ENCODE measurements at places on chromosomes 7 and 10.

DNA sequence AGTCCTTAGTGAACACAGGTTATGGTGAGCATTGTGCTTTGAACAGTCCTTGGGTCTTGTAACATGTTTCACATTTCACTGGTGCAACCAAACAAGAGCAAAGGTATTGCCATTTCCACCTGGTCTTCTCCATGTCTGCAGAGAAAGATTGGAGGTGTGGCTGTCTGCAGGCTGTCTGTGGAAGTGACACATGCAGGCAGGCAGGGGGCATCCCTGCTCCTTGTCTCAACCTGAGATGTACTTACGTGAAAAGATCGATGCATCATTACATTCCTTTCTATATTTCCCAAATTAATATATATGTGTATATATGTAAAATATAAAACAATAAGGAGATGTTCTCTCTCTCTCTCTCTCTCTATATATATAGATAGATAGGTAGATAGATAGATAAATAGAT is 54.3 kb downstream of the LRRC18 start:
- no peak for DNase-seq
- H3K4me3 ChIP-seq = no peak overlapping the region
- H3K27ac ChIP-seq = no peak overlapping the region
- no peaks in the 10 kb centered on the region for H3K36me3 ChIP-seq
- H3K27me3 ChIP-seq = peaks cover 11% of the 10 kb centered on the region

GRCh38 chr7:20407585-20408466 is 77.1 kb downstream of the ITGB8 start:
- H3K36me3 ChIP-seq = no peaks in the 10 kb centered on the region
- H3K4me3 ChIP-seq = no peak overlapping the region
- H3K27me3 ChIP-seq = no peaks in the 10 kb centered on the region
- H3K4me1 ChIP-seq = no peaks in the 10 kb centered on the region
- DNase-seq = peak; percentile 3
- no peak overlapping the region for H3K27ac ChIP-seq

DNA sequence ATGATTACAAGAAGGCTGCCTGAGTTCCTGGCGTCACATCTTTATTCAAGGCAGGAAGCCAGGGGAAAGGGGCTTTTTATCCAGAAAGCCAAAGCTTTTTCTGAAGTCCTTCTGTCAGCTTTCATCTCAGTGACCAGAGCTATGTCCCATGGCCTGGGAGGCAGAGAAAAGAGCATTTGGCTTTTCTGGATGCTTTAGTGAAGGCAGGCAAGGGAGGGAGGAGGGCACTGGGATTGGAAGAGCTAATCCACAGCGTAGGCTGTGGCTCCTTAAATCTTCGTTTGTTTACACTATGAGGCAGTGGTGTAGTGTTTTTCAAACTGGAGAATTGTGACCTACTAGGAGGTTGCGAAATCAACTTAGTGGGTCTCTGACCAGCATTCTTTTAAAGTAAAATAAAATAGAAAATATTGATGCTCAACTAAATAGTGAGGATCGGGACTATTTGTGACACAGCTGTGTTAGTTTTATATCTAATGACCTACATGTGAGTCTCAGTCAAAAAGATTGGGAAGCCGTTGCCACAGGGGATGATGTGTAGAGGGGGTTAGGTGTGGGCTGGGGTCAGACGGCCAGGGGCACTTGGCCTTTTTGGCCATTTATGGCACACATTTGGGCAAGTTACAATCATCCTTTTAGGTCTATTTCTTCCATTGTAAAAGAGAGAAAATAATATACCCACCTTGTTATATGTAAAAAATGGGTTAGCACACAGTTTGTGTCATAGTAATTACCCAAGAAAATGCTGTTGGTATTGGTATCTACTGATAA is 14.1 kb downstream of the CRYGN start:
- peak overlapping the region; percentile 54 for H3K27ac ChIP-seq
- peaks cover 12% of the 10 kb centered on the region for H3K36me3 ChIP-seq
- peaks cover 29% of the 10 kb centered on the region for H3K4me1 ChIP-seq
- DNase-seq = peak; percentile 55
- peaks cover 19% of the 10 kb centered on the region for H3K27me3 ChIP-seq

DNA sequence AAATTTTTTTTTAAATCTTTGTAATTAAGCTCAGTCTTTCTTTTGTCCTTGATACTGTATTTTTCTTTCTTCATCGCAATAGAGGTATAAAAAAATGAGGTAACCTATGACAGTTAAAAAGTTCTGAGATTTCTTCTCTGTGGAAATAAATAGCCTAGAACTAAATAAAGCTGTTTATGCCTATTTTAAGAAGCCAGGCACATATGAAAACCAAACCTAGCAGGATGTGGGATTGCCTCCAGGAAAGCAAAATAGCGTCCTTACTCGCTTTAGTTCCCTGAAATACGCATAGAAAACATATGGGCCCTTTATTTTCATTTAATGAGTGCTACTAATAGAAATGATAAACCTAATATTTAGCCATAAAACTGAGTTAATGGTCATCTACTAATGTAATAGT is 6.6 kb downstream of the UBE2D1 start:
- DNase-seq = no peak
- peaks cover 4% of the 10 kb centered on the region for H3K4me1 ChIP-seq
- H3K36me3 ChIP-seq = no peaks in the 10 kb centered on the region
- H3K27me3 ChIP-seq = no peaks in the 10 kb centered on the region
- H3K4me3 ChIP-seq = no peak overlapping the region
- no peak overlapping the region for H3K27ac ChIP-seq
